ENCODE measurements at places on chromosomes 5 and 9.

DNA sequence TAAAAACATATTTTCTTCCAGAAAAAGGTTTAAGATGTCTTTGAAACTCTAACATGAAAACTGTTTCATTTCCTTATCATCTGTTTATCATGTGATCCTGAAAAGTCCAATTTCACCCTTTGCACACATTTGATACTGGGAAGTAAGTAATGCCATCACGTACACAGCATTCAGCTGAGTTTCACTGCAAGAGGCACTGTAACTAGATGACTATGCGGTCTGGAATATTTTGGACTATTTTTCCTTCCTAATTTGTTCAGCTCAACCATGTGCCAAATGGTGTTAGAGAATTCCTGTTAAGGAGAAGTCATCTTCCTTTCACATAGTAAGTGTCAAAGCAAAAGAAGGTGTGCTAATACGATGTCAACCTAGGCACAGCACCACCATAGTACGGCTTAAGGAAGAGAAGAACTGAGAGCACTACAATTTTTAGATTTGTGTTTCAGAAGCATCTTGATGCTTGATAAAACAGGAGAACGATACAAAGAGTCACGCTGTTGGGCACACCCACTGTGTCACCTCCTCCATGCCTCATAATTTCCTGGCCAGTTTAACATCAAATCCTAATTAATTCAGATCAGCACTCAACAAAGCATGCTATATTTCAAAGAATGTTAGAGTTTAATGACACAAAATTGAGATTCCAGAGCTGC lies 77.5 kb downstream of the GNAQ start:
- no peak for DNase-seq

- no peak for DNase-seq
These were observed 862.8 kb downstream of the TAF11L14 start for GRCh38 chr5:18497089-18497488.

DNA sequence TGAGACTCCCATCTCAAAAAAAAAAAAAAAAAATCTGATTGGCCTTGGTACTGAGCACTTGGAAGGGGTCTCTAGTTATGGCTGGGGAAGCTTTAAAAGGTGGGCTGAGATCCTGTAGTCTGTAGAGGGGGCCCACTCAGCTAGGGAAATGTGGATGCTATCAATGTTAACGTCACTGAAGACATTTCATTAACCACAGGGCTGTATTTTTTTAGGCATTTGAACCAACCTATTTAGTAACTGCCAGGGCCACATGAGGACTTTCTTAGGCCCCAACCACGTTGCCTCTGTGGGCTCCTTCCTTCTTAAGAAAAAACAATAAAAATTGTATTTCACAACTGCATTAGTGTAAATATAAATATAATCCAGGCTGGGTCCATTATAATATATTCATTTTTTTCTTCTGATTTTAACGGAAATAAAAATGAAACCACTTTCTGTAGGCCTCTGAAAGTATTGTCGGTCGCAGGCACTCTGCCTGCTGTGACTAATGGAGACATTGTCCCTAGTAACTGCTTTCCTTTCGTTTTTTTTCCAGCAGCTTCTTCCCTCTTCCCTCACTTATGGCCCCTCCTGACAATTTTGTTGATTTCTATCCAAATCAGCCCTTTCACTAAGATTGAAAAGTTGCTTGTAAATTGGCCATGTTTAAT lies 71.6 kb downstream of the GCNT1 start:
- no peak for DNase-seq

GRCh38 chr9:110066929-110067716 lies 140.8 kb downstream of the C9orf152 start:
- DNase-seq, result no peak

GRCh38 chr9:33619666-33620404 lies 95.8 kb downstream of the ANKRD18B start:
- no peak for DNase-seq

DNA sequence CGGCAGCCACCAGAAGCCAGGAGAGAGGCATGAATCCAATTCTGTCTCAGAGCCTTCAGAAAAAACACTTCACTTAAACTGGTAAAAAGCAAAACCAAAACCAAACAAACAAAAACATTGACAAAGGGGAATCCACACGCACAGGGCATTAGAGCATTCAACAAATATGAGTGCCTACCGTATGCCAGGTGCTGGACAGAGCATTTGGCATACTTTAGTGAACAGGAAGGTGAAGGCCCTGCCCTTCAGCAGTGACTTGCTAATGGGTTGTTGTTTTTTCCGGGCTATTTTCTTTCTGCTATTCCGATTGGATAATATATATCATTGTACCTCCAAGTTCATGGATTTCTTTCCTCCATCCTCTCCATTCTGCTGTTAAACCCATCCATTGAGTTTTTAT lies 71.7 kb upstream of the RUFY1 start:
- no peak for DNase-seq
